ENCODE measurements at places on chromosomes 5 and 9. TPM values are rescaled to one million over a fixed set of nuclear protein-coding genes. Genes with fewer than 3 reads are reported as not detected.

Gene RNF208
- 4.8 TPM for total RNA-seq

Gene TSLP
- 0.42 TPM for total RNA-seq

Gene CDKN2AIPNL
- total RNA-seq, result 35.4 TPM

Gene ORM2
- total RNA-seq, result not detected

Gene FRMPD1
- 2.9 TPM for total RNA-seq

Gene ARID3C
- 0.16 TPM for total RNA-seq

Gene HAUS6
- 3.7 TPM for total RNA-seq

Gene CDC26
- 24.0 TPM for total RNA-seq

Gene CER1
- not detected for total RNA-seq

Gene IL7R
- total RNA-seq, result 1.0 TPM

Gene ASPN
- total RNA-seq, result 5.7 TPM

Gene FAM120A
- total RNA-seq, result 100 TPM

Gene TSPAN17
- total RNA-seq, result 30.6 TPM

Gene PHF24
- not detected for total RNA-seq

Gene TAF11L10
- total RNA-seq, result not detected

Gene ADAMTS2
- 2.5 TPM for total RNA-seq

Gene UNC5A
- not detected for total RNA-seq

Gene OLFM1
- 4.8 TPM for total RNA-seq

Gene NPR3
- total RNA-seq, result 30.4 TPM

Gene FAM81B
- total RNA-seq, result not detected

Gene PCDHB7
- 0.19 TPM for total RNA-seq

Gene C9
- 0.24 TPM for total RNA-seq

Gene PCDHGA3
- total RNA-seq, result 1.9 TPM

Gene IFNA2
- total RNA-seq, result not detected

Gene CLK4
- total RNA-seq, result 18.9 TPM

Gene IFNA5
- total RNA-seq, result not detected

Gene INSYN2B
- not detected for total RNA-seq

Gene SLC6A3
- not detected for total RNA-seq

Gene OR2Y1
- not detected for total RNA-seq

Gene MAML1
- 11.2 TPM for total RNA-seq

Gene PCDHA1
- total RNA-seq, result not detected

Gene ESM1
- total RNA-seq, result not detected

Gene FOXD4L6
- total RNA-seq, result not detected

Gene MAPK9
- total RNA-seq, result 32.1 TPM

Gene DOCK2
- 3.5 TPM for total RNA-seq

Gene SCAI
- 2.8 TPM for total RNA-seq

Gene SLC28A3
- total RNA-seq, result not detected

Gene FAM221B
- not detected for total RNA-seq

Gene ADGRV1
- not detected for total RNA-seq

Gene EDIL3
- 0.91 TPM for total RNA-seq

All from psoas muscle (tissue), 8 donors.